Stimulated activated CD8-positive, alpha-beta memory T cell treated with anti-CD3 and anti-CD28 coated beads, Interleukin-2, amount 100 ng/mL, for 48 hours (primary cell): ENCODE measurements at places on chromosomes 5 and 9.

DNA sequence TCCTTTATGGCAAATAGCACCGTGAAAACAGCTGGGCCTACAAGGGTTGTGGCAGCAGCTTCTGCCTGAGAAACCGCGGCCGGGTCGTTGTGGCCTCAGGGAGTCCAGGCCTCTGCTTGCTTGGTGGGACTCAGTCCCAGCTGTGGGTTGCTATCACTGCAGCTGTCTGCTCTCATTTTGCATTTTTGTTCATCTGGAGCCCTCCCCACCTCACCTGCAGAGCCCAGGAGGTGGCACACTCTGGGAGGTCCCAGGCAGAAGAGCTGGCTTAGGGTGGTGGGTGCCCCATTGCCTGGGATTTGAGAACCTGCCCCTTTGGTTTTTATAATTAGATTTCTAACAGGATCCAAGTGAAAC is 138.4 kb downstream of the GADD45G start:
- no peak for DNase-seq

- DNase-seq: no peak
These were observed 6.7 kb downstream of the CDK9 start for GRCh38 chr9:127792417-127793031.

DNA sequence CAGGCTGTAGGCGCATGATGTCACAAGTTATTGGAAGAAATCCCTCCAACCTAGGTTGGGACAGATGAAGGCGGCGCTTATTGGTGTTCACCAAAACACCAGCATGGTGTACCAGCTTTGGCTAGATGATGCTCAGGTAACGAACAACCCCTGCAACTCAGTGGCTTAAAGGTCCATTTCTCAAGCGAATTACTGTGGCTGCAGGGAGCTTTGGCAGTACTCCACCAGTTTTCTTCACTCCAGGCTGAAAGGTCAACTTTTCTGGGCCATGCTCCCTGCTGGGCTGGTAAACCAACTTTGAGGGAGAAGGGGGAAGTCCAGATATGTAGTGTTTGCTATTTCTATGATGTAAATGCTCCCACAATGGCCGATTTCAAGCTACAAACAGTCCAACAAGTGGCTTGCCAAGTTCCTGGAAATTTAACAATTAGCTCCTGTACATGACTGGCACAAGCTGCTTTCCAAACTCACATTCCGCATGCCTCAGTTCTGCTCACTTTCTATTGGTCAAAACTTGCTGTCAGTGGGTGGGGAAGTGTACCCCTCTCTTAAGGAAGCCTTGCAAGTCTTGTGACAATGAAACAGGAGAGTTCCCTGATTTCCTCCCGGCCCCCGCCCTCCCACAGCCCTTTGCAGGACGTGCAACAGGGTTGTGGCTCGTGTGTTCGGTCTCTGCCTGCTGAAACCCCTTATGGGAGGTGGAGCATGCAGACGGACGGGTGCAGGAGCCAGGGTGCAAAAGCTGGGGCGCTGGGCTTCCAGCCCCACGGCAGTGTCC is 588 bp upstream of the ZBED3 start:
- DNase-seq: no peak

GRCh38 chr9:69001921-69002320 is 12.0 kb downstream of the PRKACG start:
- DNase-seq: no peak

GRCh38 chr9:80538976-80539375 is 967.2 kb downstream of the TLE4 start:
- DNase-seq: no peak

DNA sequence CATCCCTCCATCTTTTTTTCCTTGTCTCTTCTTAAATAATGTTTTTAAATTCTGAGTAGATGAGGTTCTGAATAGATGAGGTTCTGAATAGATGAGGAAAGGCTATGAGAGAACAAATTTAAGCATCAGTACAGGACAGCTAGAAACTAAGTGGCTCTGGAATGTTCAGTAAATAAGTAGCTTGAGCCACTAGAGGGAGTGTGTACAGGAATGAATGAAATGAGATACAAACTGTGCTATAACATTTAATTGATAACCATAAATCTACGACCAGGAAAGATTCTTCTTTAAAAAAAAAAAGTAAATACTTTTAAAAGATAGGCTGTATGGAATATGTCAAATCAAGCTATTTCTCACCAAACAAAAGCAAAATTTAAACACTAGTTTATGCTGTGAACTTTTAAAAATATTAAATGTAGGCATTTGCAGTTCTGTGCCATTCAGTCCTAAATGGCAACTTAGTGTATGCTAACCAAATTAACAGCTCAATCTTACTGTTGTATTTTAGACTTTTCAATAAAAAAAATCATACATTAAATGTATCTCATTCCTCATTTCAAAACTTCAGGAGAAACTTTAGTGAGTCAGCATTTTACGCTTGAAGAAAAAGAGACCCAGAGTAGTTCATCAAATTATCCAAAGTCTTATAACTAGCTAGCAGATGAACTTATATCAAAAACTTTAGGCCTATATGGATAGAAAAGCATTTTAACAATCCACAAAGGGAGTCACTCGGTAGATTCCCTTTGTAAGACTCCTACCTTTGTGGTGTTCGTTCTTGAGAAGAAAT is 70.4 kb upstream of the SNX2 start:
- DNase-seq: no peak

DNA sequence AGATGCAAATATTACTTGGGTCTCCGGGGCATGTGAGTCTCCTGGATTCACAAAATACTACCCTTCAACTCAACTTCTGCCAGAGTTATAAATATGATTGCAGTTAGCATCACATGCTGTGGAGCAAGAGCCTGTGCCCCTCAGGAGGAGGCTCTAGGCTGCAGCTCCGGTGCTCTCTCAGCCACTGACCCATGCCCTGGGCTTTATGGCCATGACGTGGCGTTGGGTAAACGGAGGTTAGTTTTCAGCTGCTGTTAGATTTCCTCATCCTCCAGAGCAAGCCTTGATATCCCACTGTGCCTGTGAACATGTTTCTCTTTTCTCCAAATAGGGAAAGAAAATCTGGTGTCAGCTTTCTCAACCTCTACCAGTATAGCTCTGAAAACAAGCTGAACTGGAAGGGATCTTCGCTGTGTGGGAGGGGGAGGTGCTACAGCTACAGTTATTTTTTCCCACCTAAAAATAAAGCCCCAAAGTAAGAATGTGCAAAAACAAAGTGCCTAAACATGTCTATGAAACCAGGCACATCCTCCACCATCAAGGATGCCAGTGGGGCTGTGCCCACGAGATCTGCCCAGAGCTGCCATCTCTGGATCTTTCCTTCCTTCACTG is 124.4 kb upstream of the GPR151 start:
- DNase-seq: no peak

GRCh38 chr5:33465120-33465519 is 24.4 kb downstream of the TARS1 start:
- DNase-seq: no peak

GRCh38 chr9:108643731-108644510 is 211.9 kb downstream of the ACTL7B start:
- DNase-seq: no peak

- DNase-seq: no peak
These were observed 25.6 kb downstream of the CAMK2A start for GRCh38 chr5:150263801-150264621.

DNA sequence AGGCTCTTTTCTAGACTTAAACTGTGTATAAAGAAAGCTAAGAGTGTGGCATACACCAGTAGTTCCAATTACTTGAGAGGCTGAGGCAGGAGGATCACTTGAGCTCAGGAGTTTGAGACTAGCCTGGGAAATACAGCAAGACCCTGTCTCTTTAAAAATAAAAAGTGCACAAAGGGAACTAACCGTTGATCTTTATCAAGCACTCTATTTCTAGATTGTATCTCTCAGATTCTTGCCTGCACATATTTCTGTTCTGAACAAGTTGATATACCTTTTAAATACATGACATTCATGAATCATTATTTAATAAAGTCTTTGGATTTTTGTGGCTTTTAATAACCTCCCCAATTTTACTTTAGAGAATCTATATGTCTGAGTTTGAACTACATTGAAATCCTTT is 47.2 kb downstream of the HMGCR start:
- no peak for DNase-seq

DNA sequence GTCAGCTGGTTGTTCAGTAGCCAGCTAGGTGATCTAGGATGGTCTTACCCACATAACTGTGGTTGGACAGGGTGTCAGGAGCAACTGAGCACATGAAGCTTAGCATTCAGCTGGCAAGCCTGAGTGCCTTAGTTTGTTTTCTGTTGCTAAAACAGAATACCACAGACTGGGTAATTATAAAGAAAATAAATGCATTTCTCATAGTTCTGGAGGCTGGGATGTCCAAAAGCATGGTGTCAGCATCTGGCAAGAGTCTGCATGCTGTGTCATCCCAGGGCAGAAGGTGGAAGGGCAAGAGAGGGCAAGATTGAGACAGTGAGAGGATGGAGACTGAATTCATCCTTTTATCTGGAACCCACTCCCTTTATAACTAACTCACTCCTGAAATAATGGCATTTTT is 921.5 kb downstream of the TLE4 start:
- no peak for DNase-seq

GRCh38 chr5:114636271-114636670 is 274.4 kb downstream of the KCNN2 start:
- no peak for DNase-seq

GRCh38 chr5:174827558-174827957 is 103.2 kb downstream of the MSX2 start:
- DNase-seq: no peak

DNA sequence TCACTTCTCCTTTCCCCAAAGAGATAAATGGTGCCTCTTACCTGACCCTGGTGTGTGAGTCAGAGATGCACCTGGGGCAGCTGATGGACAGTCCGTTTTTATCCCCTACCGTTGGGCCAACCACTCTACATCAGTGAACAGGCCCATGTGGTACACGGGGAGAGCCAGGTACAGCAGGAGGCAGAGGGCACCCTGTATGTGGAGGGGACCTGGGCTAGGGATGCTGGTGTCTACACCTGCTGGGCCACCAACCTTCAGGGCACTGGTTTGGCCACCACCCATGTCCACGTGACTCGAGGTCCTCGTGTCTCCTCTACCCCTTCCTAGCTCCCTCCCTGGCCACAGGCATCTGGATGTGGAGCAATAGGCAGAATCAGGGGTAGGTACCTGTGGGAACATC is 22.7 kb upstream of the ANXA6 start:
- DNase-seq: no peak

DNA sequence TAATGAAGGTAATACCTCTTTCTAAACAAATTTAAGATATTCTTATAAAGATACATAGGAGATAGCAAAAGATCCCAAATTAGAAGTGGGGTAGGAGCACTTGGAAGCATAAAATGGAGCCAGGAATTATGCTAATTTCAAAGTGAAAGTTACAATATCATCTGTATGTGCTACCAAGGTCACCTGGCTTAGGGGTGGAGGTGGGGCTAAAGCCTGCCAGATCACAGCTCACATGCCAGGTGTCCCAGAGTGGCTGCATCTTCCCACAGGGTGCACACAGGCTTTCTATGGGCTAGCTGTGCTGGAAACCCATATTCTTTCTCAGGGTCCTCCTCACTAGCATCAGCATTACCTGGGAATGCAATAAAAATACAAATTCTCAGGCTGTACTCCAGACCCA is 118.2 kb upstream of the TXNDC8 start:
- DNase-seq: no peak

DNA sequence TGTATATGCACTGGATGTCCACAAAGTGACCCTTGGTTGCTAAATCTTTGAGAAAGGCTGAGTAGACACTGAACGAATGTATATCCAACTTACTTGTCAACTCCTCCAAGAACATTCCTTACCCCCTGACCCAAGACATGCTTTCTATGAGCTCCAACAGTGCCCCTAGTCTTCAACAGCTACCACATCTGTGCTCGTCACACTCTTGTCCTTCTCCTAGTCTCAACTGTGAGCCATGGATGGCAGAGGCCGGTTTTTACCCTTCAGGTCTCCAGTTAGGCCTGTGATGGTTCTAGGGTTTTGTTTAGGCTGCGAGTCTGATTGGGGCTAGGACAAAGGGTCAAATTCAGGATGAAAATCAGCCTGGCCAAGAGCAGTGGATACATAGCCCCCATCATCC is 19.0 kb upstream of the GPX3 start:
- no peak for DNase-seq

DNA sequence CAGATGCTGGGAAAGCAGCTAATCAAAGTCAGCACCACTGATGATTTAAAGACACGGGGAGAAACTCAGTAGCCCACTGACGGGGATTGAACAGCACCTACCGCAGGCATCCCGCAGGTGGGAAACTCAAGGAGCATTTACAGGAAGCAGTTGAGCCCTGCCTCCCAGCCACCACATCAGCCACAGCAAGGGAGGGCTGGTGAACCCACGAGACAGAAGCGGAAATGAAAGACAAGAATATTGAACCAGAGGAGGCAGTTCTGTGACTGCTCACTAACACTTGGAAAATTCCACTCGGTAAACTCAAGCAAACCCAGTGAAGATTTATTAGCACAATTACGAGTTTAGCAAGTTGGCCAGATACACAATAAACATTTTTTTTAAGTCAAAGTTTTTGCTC is 10.6 kb upstream of the FAM163B start:
- peak; percentile 34 for DNase-seq

DNA sequence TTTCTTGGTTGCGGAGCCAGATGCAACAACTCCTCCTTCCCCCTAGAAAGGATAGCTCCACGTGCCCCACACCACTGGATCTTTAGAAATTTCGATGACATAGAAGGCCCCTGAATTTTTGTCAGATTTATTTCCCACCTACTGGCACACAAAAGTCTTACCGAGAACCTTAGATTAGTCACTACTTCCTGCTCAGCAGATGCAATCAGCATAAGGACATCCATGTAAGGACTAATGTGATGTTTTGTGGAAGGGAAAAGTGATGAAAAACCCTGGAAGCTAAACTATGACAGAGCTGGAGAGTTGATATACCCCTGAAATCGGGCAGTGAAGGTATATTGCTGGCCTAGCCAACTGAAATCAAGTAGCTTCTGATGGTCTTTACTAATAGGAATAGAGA is 125.5 kb upstream of the NFIL3 start:
- no peak for DNase-seq

DNA sequence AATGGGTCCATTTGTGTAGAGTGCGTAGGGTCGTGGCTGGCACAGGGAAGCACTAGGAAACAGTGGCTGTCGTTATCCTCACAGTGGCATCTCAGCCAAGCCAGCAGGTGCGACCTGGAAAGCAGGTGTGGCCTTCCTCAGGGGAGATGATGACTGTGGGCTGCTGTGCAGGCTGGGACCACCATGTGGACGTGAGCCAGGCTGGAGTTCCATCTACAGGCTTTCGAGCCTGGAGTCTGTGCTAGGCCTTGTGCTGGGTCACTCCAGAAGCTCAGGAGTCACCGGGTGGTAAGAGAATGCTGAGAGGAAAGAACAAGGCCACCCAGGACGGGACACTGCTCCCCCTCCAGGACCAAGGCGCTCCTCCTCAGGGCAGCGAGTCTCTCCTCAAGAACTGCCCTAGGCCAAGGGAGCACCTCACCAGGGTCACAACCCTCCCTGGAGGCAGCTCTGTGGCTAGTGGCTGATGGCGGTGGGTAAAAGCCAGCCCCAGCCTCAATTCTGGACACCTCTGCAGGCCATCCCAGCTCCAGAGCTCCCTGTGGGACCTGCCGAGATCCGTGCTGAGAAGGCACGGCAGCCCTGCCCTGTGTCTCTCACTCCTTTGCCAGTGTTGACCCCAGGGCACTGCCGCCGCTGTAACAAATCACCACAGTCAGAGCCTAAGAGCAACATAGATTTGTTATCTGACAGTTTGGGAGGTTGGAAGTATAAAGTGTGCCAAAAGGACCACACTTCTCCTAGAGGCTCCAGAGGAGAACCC is 36.0 kb downstream of the WHRN start:
- DNase-seq: no peak
